Effector CD4-positive, alpha-beta T cell (primary cell): ENCODE measurements at places on chromosomes 7 and 10.

DNA sequence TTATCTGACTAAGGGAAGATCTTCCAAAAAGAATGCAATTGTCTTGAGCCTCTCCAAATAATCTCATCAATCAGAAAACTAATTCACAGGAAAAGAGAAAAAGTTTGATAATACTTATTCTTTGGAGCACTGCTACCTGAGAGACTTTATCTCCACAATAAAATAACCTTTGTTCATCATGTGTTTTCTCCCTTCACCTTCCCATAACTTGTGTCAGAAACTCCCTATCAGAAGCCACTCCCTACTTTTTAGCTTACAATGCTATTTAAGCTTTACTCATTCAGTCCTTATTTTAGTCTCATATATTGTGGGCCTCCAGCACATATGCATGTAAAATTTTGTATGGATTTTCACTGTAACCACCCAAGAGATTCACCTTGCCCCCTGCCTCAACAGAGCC, 998 bp downstream of the CYP3A43 start:
- no peak for DNase-seq

GRCh38 chr10:118668228-118668952, 72.9 kb upstream of the PRLHR start:
- no peak for DNase-seq

- no peak for DNase-seq
These were observed 194.0 kb upstream of the AHR start for GRCh38 chr7:17104419-17104818.

- DNase-seq = no peak
These were observed 197.3 kb downstream of the CSTF2T start for GRCh38 chr10:51502124-51502523.

DNA sequence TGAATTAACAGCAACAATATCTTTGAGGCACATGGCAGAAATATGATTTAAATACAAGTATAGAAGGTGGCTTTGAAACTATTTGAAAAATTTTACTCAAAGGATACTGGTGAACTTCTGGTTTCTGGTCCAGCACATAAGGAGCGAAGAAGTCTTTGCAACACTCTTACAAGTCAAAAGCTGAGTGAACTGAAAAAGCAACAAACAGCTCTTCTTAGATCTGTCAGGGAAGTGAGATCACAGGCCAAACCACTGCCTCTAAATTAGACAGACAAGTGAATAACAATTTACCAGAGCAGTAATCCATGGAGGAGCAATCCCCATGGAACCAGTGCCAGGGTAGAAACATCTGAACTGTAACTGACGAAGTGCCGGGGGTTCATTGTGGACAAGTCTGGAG, 9.6 kb upstream of the VWC2 start:
- DNase-seq = no peak

GRCh38 chr7:2019461-2019710, 213.4 kb downstream of the MAD1L1 start:
- no peak for DNase-seq

GRCh38 chr7:35533902-35534301, 161.0 kb downstream of the HERPUD2 start:
- no peak for DNase-seq

GRCh38 chr10:119652361-119652730, 1.2 kb downstream of the BAG3 start:
- no peak for DNase-seq

GRCh38 chr7:12939694-12940093, 252.3 kb downstream of the ARL4A start:
- DNase-seq = no peak

DNA sequence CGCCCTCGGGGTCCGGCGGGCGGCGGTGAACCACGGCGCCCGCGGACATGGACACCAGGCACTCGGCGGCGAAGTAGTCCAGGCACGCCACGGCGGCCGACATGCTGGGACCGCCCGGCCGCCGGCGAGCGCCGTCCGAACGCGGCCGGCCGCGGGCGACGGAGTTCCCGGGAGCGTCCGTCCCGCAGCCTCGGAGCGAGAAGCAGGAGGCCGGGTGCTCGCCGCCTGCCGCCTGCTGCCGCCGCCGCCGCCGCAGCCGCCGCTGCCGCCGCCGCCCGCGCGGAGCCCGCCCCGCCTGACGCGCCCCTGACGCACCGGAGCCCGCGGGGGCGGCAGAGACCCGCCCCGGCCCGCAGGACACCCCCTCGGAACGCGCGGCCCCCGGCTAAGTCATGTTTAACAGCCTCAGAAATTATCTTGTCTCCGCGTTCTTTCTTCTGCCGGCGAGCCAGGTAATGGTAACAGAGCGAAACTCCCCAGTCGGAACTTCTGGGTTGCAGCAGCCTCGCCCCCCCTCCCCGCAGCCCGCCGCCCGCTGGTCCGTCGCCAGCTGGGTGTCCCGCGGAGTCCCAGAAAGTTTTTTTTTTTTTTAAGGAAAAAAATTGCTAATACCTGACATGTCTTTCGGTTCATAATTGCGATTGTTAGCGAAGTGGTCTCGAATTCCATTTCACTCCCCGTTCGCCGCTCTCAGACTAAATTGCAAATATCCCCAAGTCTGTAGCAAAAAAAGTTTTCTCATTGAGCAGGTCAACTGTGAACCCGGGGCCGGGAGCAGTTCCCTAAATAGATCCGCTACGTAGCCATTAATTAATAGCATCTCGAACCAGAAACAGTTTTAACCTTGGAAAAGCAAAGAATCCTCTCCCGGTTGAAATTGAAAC, at the start of gene KLF14:
TSS of gene KLF14 (minus strand) at position 277 of the 884 bp plus-strand sequence. CDS start at position 103, 174 bp downstream.
- no peak for DNase-seq

GRCh38 chr10:11975795-11976194, 66.8 kb downstream of the UPF2 start:
- DNase-seq = no peak

DNA sequence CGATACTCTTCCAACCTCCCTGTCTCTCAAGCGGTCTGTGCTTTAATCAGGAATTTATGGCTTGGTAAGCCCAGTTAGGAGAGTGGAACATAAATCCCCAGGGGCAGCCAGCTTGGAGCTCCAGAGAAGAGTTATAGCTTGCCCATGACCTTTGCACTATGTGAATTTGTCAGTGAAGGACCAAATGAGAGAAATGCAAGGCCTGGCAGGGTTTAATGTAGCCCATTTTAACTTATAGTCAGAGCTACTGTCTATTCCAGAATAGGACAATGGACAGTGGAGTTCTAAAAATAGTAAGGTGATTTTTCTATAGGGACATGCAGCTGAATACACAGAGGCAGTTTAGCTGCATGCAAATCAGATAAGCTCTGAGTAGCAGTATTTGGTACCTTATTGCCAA, 142.6 kb upstream of the CAV2 start:
- no peak for DNase-seq
